Spinal cord (tissue), 10 donors: ENCODE measurements at places on chromosomes 6 and 20. TPM values are rescaled to one million over a fixed set of nuclear protein-coding genes. Genes with fewer than 3 reads are reported as not detected.

DNA sequence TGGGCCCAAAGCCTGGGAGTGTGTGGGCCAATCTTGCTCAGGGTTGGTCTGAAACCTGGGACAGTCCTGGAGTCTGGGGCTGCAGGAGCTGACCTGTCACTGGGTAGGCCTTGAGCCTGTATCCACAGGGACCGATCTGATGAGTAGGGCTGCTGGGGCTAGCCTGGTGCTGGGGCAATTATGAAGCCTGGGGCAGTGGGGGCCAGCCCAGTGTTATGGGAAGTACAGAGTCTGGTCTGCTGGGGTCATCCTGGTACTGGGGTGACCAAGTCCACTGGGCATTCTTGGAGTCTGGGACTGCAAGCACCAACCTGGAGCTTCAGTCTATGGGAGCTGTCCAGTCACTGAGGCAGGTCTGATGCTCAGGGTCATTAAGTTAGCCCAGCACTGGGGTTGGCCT, 20.7 kb downstream of the DEFB115 start:
- DNase-seq: no peak

DNA sequence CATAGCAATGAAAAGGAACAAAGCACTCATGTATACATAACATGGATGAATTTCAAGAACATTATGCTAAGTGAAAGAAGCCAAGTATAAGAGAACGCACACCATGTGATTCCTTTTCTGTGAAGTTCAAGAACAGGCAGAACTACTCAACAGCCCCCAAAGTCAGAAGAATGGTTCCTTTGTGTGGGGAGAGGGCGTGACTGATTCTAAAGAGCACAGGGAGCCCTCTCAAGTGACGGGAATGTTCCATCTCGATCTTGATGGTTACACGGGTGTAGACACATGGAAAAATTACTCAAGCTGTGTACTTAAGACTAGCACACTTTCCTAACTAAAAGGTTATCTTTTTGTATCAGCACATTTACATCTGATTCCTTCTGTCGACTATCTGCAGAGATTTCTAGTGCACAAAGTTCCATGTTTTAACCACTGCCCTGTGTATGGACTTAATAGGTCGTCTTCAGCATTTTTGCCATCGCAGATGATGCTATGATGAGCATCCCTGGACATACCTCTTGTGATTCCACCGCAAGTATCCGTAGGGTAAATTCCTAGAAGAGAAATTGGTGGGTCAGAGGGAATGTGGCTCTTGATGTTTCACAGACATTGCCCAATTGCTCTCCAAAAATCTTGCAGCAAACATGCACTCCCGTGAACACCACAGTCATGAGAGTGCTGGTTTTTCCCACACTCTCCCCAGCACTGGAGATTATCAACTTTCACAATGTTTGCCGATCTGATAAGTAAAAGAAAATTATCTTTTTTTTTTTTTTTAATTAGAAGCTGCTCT, 279.3 kb downstream of the BMP7 start:
- no peak for DNase-seq

DNA sequence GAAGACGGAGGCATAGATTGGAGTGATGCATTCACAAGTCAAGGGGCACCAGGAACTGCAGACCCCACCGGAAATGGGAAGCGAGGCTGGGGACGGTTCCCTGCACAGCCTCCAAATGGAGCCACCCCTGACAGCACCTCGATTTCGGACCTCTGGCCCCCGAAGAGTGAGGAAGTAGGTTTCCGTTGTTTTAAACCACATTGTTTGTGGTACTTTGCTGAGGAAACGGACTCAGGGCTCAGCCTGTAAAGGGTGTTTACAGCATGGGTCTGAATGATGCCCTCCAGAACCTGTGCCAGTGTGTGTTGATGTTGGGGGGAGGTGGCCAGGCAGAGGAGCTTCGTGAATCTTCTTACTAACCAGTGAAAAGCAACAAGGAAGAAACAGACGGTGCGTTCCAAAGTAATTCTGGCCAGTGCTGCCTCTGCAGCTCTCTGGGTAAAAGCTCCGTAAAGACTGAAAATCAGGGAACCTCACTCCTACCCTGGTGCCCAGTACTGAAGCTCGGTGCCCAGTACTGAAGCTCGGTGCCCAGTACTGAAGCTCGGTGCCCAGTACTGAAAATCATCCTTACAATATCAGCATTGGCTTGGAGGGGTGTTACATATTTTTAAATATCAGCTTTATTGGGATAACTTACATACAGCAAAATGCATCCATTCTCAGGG, 30.1 kb upstream of the CCR6 start:
- no peak for DNase-seq

Gene SLC22A7
- polyA plus RNA-seq: 0.71 TPM

Gene MED23
- polyA plus RNA-seq: 33.5 TPM

Gene NELFE
- polyA plus RNA-seq: 73.3 TPM
